Activated CD4-positive, alpha-beta T cell treated with anti-CD3 and anti-CD28 coated beads, Interleukin-2, Interleukin-4, amounts not matched to agents 100 ng/mL and 50 ng/mL, durations not matched to agents 16 hours and 8 hours (primary cell): ENCODE measurements at places on chromosomes 11 and 22.

- DNase-seq, result peak; percentile 83
Measured at GRCh38 chr22:37681556-37682049, 4.5 kb upstream of the NOL12 start.

DNA sequence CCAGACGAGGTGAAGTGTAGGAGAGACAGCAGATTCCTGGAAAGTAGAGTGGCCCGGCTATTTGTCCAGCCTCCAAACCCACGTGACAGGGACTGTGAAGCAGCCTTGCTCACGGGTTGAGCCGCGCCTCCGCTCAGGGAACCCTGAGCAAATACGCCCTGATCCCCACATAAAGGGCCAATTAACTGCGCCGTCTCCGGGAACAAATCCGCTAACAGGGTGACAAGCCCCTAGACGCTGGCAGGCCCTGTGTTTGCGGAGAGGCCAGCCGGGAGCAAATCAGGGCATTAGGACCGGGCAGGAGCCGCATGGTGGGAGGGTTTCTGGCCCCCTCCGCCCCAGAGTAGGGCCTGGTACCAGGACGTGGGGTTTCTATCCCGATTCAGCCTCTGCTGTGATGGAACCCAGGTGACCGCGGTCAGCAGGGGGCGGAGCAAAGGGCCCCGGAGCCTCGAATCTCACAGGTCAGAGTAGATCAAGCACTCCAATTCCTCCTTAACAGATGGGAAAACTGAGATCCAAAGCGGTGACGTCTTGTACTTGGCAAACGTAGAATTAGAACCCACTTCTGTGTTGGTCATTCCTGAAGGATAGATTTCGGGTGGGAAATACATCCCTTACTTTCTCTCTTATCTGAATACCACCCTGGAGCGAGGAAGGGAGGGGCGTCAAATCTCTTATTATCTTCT is 2.0 kb upstream of the ROBO3 start:
- DNase-seq, result no peak

- DNase-seq, result no peak
Measured at GRCh38 chr22:40957601-40958000, 6.4 kb downstream of the RBX1 start.

- DNase-seq, result no peak
Measured at GRCh38 chr11:28735511-28735910, 627.3 kb downstream of the METTL15 start.

- no peak for DNase-seq
Measured at GRCh38 chr11:12675951-12676711, 1.9 kb downstream of the TEAD1 start.

DNA sequence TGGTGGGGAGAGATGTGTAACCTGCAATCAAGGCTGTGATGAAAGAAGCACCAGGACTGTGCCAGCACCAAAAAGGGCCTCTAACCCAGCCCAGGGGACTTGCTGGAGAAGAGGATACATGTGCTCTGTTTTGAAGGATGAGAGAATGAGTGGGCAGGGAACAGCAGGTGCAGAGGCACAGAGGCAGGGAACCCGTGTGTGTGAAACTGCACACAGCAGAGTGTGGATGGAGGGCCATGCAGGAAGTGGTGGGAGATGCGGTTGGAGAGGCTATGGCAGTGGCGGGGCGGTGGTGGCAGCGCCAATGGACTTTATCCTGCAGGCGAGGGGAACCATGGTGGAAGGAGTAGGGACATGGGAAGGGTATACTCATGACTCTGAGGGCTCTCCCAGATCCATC is 25.2 kb upstream of the LRRC32 start:
- no peak for DNase-seq

- DNase-seq, result no peak
Measured at GRCh38 chr11:100632941-100633452, 54.1 kb upstream of the ARHGAP42 start.

DNA sequence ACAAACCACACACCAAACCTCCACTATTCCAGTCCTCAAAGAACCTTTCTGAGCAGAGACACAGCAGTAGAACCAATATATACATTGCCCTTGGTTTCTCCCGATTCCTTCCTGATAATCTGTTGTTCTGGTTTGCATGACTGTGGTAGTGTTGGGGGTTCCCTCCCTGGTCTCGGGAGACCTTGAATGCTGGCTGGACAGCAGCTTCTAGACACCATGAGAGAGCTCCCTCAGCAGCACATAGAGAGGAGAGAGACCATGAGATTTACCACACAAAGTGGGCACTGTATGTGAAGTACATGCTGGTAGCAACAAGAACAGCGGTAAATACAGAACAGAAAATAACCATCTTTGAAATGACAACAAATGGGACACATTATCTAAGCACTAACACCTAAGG is 2.6 kb downstream of the C11orf91 start:
- DNase-seq, result no peak

DNA sequence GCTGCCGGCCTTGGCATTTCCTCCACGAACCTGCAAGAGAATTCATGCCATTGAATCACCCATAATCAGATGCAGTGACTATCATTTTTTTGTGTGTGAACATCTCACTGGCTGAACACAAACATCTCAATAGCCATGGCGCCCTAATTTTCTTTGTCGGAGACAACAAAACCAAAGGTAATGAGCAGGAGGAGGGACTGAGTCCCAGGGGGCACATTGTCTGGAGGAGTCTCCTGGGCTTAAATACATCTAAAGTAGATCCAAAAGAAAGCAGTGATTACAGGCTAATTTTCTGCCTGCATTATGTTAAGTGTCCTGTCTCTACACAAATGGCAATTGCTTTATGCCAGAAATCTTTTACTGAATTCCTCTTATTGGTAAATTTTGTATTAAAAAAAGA is 113.5 kb downstream of the NTM start:
- DNase-seq, result no peak

DNA sequence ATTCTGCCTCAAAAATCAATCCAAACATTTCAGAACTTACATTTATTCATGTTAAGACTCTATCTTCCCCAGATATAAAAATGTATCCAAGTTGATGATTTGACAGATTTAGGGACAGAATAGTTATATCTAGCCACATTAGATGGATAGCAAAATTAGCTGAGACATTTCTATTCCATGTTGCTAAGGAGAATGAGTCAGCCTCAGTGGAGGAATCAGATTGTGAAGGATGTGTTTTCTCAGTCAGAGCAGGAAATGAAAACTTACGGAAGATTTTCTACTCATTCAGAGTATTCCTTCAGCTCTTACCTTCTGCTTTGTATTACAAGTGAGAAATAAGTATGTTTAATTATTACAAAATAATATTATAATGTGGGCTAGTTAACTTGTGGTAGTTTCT is 556.3 kb upstream of the ANO3 start:
- DNase-seq, result no peak

- peak; percentile 5 for DNase-seq
Measured at GRCh38 chr11:69210310-69211035, 54.7 kb downstream of the SMIM38 start.

- DNase-seq, result no peak
Measured at GRCh38 chr11:117819096-117820040, 5.2 kb downstream of the FXYD2 start.

GRCh38 chr22:46093796-46094195 is 56.5 kb upstream of the PPARA start:
- DNase-seq, result no peak

GRCh38 chr11:89484896-89485295 is 6.3 kb downstream of the NOX4 start:
- no peak for DNase-seq
